Cerebellar cortex (tissue), 1 donor: ENCODE measurements at places on chromosomes 7 and 10.
A peak's percentile ranks its signal among the peaks of the same experiment; 100 is the strongest.

DNA sequence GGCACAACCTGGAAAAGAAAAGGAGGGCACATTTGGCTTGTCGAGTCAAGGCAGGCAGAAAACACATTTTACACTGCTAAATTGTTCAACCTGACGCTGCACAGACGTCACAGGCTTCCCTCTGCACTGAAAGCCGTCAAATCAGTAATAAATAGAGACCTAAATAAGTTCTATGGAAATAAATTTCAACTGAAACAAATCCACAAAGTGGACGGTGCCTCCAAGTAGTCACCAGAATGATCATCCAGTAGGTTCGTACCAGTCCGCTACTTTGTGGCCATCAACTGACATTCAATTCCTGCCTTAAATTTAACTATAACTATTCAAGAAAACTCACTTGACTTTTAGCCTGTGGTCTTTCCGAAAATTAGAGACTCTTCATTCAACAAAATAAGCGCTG lies 49.0 kb downstream of the NPVF start:
- DNase-seq = peak; percentile 39

- no peak for DNase-seq
These were observed 267.8 kb downstream of the WDR37 start for GRCh38 chr10:1323951-1324350.

DNA sequence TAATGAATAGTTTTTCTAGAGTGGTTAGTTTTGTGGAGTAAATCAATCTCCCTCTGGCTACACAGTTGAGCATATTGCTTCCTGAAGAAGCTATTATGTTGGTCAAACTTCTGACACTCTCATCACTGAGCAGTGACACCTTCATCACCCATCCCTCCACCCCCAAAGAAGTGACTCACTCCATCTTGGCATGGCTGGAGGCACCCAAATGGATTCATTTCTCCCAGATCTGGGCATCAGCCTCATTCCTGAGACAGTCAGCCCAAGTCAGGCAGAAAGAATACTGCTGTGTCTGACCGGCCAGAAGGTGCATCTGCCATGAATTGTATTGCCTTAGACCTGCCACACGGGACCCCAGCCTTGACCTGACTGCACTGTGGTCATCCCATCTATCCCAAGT lies 117.0 kb upstream of the HABP2 start:
- DNase-seq = no peak

DNA sequence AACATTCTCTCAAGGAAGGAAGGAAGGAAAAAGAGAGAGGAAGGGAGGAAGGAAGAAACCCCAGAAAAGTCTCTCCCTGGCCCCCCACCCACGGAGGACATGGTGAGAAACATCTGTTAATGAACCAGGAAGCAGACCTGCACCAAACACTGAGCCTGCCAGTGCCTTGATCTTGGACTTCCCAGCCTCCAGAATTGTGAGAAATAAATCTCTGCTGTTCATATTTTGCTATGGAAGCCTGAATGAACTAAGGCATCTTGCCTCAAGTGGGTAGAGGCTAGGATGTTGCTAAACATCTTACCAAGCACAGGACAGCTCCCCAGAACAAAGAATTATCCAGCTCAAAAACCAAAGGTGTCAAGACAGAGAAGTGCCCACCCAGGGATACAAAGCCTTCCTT lies 19.1 kb downstream of the LRRC20 start:
- no peak for DNase-seq

DNA sequence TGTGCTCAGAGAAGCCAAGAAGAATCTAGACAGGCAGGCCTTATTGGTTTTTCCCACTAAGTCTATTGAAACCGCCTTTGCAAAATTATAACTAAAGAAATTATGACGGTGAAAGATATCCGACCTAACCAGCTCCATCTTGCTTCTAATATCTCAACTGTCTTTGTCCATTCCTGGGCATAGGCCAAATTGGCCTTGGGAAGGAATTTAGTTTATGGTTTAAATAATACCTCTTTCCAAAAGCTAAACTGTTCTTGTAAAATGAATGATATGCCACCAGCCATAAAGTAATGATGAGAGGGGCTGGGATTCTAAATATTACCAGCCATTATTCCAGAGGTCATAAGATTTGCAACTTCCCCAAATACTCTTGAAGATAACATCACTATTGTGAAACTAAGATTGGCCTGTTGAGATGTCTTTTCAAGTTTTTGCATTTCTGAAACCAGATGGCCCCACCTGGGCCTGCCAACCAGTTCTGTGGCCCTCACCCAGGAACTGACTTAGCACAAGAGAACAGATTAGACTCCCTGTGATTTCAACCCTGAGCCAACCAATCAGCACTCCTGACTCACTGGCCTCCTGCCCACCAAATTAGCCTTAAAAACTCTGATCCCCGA lies 41.2 kb upstream of the SLC35G1 start:
- DNase-seq = no peak

- DNase-seq = no peak
These were observed 252.3 kb downstream of the HTR7 start for GRCh38 chr10:90605506-90605905.

DNA sequence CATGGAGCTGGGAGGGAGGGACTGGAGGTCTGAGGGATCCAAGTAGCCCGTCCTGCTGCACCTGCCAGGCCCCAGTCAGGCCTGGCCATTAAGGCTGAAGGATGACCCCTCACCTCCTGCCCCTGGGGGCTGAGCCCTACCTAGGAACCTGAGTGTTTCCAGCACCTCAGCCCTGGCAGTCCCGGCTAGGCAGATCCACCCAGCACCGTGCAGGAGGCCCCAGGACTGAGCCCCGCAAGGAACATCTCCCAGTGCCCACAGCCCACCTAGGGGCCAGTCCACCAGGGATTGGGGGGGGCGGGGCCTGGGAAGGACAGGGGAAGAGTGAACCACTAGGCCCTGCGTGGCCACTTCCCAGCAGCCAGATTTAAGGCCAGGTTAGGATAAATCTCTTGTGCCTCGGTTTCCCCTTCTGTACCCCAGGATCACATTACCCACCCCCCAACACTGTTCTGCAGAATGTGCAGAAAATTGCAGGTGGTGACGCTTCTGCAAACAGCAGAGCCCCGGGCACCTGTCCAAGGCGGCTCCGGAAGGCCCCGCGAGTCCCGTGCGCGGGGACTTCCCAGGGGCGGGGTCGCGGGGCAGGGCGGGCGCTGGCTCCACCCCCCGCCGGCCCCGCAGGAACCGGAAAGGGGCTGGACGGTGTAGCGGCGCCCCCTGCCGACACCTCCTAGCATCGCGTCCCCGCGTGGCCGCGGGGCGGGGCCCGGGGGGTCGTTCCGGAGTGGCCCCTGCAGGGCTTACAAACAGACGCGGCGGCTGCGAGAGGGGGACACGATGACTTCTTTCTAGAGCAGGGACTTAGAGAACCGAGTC lies 55.9 kb downstream of the PWWP2B start:
- DNase-seq = peak; percentile 46

- no peak for DNase-seq
These were observed 571 bp downstream of the KDM7A start for GRCh38 chr7:140176122-140176701.

DNA sequence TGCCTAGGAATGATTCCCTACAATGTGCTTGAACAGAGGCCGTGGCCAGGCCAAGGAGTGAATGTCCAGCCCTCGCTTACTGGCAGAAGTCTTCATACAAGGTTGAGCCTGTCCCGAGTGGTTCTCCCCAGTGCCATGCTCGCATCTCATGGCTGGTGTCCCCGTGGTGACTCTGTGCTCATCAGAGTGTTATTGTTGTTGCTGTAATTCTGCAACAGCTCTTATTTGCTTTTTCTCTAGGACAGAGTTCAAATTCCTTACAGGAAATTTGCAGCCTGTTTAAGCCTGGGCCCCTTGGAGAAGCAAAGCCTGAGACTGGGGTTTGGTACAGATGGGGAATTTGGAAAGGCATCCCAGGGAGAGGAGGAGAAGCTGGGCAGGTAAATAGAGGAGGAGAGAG lies 157.7 kb upstream of the PRR15 start:
- no peak for DNase-seq

DNA sequence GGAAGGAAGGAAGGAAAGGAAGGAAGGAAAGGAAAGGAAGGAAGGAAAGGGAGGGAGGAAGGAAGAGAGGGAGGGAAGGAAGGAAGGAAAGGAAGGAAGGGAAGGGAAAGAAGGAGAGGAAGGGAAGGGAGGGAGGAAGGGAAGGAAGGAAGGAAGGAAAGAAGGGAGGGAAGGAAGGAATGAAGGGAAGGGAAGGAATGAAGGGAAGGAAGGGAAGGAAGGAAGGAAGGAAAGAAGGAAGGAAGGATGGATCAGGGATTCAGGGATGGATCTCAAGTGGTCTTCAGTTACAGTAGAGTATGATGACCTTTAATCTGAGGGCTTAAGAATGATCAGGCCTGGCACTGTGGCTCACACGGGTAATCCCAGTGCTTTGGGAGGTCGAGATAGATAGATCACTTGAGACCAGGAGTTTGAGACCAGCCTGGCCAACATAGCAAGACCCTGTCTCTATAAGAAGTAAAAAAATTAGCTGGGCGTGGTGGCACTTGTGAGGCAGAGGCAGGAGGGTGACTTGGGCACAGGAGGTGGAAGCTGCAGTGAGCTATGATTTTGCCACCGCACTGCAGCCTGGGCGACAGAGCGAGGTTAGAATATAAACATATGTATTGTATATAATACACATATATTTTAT lies 760 bp upstream of the FOXK1 start:
- DNase-seq = no peak

DNA sequence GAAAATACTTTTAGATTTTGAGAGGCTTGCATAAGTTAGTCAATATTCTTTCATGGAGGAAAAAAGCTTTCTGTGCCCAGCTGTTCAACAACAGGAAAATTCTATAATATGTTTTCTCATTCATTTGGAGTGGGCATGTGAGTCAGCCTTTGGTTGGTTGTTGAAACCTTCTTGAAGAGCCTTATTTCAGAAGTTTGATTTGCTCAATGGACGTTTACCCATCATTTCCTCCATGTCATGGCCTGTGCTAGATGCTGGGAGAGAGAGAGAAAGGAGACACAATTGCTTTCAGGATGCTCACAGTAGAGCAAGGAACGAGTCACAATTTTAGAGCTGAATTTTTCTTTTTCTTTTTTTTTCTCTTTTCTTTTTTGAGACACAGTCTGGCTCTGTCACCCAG lies 181.7 kb downstream of the PRKCQ start:
- DNase-seq = no peak

DNA sequence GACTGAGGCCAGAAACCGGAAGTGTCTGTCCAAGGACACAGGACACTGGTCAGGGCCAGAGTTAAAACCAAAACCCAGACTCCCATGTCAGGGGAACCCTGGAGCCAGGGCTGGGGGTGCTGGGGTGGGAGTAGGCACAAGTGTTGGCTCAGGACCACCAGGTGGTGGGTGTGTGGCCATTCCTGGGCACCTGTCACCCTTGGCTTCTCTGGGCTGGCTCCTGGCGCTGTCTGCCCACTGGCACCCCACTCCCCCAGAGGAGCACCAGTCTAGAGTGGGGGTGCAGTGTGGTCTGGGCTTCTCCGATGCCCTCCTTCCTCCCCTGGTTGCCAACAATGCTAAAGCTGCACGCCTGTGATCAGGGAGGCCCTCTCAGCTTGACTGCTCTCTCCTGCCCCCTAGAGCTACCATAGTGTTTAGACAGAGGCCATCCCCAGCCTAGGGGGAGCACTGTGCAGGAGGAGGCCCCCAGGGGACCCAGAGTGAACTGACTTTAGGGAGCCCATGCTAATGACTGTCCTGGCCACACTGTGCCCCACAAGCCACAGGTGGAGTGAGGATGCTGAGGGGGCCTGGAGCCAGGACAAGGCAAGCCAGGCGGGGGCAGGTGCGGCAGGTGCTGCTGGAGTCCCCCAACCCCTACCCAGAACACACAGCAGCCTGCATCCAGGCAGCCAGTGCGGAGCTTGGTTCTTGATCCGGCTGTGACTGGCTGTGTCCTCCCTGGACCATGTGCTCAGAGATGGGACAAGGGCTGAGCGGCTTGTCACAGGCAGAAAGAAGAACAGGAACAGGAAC lies 11.0 kb downstream of the RASGEF1A start:
- DNase-seq = peak; percentile 39

- DNase-seq = no peak
These were observed 24.1 kb downstream of the TBATA start for GRCh38 chr10:70761031-70761601.

DNA sequence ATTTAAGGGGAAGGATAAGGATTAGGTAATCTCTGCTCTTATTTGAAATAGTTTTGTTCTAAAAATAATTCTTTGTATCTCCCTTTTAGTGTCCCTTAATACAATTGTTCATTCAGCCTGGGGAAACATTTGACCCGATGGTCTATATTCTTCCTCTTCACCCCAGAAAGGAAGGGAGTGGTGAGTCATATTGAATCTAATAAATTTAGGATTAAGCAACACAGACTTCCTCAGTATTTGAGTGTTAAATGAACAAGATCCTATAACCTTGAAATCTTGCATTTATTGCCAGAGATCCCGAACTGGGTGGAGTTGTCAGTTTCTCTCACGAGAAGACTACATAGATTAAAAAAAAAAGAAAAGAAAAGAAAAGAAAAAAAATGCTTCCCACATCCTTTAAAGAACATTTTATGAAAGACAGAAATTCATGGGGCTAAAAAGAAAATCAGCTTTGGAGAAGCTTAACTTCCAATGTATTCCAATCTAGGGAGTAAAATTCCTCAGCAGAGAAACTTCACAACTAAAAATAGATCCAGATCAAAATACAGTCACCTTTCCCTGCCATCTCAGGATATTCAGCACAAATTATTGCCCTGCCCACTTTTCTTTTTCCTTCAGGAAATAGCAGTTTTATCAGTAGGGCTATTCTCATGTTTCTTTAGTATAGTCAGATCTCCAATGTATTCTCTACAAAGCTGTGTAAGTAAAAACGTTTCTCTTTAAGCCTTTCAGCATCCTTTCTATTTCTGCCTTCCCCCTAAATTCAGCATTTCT lies 82.2 kb downstream of the SEMA3D start:
- no peak for DNase-seq
